ENCODE measurements at places on chromosomes 5 and 9. TPM values are rescaled to one million over a fixed set of nuclear protein-coding genes. Genes with fewer than 3 reads are reported as not detected.

SPRY4 gene
- 9.4 TPM for total RNA-seq

DNAH5 gene
- total RNA-seq = 0.10 TPM

CHSY3 gene
- 0.13 TPM for total RNA-seq

LRRC19 gene
- not detected for total RNA-seq

DNA sequence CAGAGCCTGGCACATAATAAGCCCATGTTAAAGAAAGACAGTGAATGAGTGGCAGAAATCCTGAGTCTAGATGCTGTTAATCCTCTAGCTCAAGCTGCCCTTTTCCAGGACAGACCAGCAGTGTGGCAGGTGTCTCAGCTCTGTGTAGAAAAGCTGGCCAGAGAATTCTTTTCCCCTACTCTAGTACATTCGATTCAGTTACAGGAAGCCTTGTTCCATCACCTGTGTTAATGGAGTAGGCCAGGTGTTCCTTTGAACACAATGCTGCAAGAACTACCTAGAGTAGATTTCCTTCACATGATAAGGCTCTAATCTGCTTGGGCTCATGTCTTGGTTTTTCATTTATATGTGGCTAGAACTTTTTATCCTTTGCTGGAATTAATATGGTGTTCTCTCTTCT lies 52.5 kb downstream of the NUP214 start:
- no peak for DNase-seq
- H3K27ac ChIP-seq = no peak overlapping the region
- H3K4me3 ChIP-seq = no peak overlapping the region
- H3K27me3 ChIP-seq = no peaks in the 10 kb centered on the region
- no peaks in the 10 kb centered on the region for H3K36me3 ChIP-seq
- peaks cover 10% of the 10 kb centered on the region for H3K4me1 ChIP-seq

Measured in ovary (tissue), 10 donors.